ENCODE measurements at places on chromosomes 12 and 14.

DNA sequence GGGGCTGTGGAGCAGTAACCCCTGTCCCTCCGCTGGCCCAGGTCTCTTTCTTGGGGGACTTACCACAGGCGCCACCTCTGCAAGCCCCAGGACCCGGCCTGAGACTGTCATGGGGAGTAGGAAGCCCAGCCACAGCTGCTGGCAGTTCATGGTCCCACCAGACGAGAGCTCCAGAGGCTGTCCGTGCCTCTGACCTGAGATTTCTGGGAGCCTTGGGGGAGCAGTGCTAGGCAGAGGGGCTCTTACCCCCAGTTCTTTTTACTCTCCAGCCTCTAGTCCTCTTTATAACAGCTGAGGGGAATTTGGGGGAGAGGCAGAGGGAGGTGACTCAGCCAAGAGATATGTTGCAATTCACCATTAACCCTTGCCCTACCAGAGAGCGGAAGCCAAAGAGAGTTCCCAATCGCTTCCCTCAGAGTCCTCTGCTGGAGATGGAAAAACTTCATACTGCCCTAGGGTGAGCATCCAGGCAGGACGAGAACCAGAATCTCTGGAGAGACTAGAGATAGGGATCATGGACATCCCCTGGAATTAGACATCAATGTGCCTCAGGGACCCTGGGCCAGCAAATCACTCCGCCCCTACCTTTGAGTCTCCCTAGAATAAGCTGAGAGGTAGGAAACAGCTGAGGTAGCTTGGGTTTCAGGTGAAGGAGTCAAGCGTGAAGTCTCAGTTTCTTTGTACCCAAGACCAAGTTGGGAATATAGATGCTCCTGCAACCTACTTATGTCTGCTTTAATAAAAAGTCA, at the start of gene MMP19:
MMP19 (minus strand) TSS at position 256 of the 749 bp plus-strand sequence; CDS start at position 150, 106 bp downstream.
- no peak for DNase-seq

- no peak for DNase-seq
Measured at GRCh38 chr12:34406996-34407300, 384.7 kb downstream of the ALG10 start.

GRCh38 chr14:83733670-83734069, 1796.3 kb upstream of the FLRT2 start:
- DNase-seq, result no peak

- peak; percentile 48 for DNase-seq
Measured at GRCh38 chr12:122067966-122068365, 10.6 kb upstream of the MLXIP start.

- DNase-seq, result no peak
Measured at GRCh38 chr14:36717363-36717762, 55.7 kb downstream of the PAX9 start.

DNA sequence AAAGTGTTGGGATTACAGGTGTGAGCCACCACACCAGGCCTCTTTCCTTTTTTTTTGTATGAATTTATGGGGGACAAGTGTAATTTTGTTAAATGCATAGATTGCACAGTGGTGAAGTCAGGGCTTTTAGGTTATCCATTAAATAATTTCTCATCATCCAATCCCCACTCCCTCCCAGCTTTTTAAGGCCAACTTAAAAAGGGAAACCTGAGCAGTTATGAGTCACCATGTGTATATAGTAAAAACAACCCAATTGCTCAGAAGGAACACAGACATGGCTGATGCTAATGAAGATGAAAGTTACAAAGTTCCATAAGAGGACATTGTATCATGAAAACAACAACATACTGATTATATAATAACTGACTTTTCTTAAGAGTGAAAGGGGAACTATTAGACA, 25.6 kb upstream of the ARID2 start:
- DNase-seq, result no peak

- peak; percentile 47 for DNase-seq
Measured at GRCh38 chr12:110689281-110690126, 589 bp upstream of the HVCN1 start.

DNA sequence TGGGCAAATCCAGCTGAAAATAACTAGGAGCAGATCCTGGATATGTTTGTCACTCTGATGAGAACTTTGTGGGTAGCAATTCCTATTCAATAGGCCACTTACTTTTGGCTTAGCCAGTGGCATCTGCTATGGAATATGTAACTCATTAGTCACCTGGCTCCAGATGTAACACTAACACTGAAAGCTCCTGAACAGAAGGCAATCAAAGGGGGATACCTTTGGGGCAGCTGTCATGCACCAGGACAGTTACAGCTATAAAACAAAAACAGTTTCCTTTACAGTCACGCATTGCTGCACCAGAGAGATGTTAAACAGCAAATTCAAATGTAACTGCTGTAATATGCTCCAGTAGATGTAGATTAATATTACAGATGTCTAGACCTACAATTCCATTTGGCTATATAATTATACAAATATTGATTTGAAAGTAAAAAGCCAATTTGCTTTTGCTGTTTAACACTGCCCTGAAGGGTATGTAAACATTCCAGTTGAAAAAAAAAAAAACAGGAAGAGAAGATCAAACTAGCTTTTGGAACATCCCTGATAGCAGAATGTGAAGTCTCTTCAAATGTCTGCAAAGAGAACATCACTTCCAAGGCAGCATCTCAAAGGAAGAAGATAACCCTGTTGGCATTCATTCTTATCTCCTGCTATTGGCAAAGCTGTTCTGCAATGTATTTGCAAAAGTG, 18.4 kb downstream of the RACGAP1 start:
- DNase-seq, result no peak

GRCh38 chr14:63474111-63474510, 69.1 kb downstream of the PPP2R5E start:
- DNase-seq, result no peak

DNA sequence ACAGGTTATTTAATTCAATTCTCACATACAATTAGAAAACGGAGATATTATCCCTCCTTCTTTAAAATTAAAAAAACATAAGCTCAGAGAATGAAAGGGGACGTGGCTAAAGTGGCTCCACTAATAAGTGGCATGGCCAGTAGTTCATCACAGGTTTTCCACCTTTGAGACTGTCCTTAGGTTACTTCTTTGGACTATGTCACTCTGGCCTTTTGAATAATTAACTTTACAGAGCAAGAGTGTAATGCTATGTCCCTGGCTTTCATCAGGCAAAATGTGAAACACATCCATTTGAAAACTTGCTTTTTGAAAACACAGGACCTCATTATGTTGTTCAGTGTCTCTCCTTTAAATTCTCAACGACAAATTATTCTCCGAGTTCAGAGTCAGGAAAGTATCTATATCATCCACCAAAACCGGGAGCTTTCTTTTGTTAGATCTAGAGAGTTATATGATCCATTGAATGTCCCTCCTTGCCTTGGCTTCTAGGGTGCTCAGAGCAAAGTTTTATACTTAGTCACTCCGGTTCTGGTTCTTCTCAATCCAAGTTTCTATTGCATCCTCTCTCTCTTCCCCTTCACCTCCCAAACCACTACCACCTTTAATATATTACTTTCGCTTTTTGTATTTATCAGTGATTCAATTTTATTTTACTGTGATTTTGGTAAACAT, 43.0 kb upstream of the BTG1 start:
- no peak for DNase-seq

GRCh38 chr12:64450711-64451486, 1.0 kb upstream of the TBK1 start:
- no peak for DNase-seq

DNA sequence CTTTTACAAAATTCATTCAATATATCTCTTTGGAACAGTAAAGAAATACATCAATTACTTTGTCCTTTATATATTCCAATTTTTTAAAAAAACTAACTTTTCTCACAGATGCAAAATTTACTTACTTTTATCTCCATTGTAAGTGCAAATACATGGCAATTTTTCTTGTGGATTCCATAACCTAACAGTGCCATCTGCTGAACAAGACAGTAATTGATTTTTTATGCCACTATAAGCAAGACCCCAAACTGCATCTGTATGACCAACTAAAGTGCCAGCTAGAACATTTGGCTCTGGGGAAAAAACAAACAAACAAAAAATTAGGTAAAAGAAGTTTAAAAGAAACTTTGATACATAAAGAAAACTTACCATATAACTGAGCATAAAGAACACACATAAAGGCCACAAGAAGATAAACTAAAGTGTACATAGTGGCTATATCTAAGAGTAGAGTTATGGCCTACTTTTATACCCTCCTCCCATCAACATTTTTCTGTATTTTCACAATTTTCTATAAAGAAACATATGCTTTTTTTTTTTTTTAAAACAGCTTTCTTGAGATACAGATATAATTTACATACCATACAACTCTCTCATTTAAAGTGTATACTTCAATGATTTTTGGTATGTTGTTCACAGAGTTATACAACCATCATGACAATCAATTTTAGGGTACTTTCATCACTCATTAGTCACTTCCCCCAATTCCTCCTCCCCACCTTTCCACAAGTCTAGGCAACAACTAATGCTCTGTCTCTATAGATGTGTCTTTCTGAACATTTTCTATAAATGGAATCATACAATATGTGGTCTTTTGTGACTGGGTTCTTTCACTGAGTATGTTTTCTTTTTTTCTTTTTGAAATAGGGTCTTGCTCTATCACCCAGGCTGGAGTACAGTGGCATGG, 32.6 kb downstream of the COCH start:
- DNase-seq, result no peak

- no peak for DNase-seq
Measured at GRCh38 chr12:17084831-17085230, 478.9 kb upstream of the LMO3 start.

GRCh38 chr12:94026596-94026995, 121.8 kb upstream of the PLXNC1 start:
- no peak for DNase-seq

- no peak for DNase-seq
Measured at GRCh38 chr12:66775871-66776270, 97.0 kb upstream of the GRIP1 start.

DNA sequence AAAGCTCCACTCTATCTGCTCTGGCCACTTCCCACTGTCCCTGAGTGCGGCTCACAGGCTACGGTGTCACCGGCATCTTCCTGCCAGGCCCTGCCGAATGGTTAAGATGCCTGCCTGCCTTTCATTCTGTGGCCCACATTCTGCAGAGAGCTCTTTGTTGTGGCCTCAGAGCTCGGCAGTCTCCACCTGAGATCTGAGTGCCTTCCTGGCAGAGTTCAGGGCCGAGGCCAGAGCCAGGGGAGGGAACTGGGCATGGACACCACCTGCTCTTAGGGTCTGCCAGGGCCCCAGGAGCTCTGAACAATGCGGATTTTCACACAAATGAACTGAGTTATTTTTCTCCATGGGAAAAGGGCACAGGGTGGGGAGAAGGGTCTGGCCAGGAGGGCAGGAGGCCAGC, 127.2 kb downstream of the RBM19 start:
- DNase-seq, result no peak

GRCh38 chr12:49797449-49797776, 30.8 kb downstream of the NCKAP5L start:
- no peak for DNase-seq

- DNase-seq, result no peak
Measured at GRCh38 chr14:51124029-51124428, 29.1 kb upstream of the TRIM9 start.

GRCh38 chr12:30980955-30981662, 54.6 kb downstream of the TSPAN11 start:
- no peak for DNase-seq

DNA sequence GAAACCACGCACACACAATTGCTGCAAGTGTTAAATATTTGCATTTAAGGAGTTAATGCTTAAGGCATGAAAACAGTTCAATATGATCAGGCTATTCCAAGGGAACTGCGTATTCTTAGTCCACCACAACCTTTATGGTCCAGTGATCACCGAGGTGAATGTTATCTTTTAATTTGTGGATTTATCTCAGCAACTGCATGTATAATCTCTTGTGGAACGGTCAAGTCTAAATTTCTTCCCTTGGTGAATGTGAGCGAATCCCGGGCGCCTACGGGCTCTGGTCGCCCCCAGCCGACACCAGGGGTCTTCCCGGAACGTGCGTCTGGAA, 999 bp upstream of the AK7 start:
- no peak for DNase-seq

DNA sequence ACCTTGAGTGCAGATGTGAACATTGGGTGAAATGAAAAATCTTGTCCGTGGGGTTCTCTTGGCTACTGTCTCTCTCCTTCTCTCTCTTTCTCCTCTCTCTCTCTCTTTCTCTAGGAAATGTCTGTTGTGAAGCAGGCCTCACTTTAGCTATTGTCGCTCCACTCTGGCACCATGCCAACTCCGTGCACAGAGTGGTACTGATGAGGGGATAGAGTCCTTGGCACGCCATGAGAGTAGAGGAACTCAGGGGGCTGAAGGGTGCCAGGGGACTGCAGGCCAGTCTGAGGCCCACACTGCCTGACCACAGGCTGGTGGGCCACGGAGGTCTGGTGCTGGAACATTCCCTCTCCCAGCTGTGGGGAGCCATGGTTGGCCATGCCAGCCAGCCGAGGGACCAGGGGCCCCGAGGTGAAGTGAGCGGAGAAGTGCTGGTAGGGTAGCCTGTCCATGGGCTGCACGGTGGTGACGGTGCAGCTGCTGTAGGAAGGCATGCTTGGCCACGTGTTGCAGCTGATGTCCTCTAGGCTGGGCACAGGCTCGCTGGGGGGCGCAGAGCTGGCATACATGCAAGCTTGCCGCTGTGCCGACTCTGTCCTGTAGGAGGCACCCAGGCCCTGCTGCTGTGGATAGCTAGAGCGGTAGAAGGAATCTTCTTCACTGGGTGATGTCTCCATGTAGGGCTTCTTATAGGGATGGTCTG, 50.4 kb downstream of the TBX5 start:
- no peak for DNase-seq

DNA sequence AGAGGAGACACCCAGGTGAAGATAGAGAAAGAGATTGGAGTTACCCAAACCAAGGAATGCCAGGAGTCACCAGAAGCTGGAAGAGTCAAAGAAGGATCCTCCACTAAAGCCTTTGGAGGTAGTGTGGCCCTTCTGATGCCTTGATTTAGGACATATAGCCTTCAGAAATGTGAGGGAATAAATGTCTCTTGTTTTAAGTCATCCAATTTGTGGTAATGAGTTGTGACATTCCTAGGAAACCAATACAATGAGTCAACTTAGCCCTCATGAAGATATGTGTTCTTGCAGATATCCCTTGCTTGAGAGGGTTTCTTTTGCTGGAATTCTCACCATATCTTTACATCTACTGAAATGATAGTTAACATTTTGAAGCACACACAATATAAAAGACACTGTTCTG, 58.8 kb downstream of the CCER1 start:
- no peak for DNase-seq

GRCh38 chr12:56634242-56634836, 4.2 kb upstream of the BAZ2A start:
- DNase-seq, result no peak
